ENCODE measurements at places on chromosomes 1 and 21. TPM values are rescaled to one million over a fixed set of nuclear protein-coding genes. Genes with fewer than 3 reads are reported as not detected.

The KLF17 gene
- total RNA-seq = 0.24 TPM

The FCMR gene
- 23.2 TPM for total RNA-seq

The SAMD13 gene
- 0.63 TPM for total RNA-seq

The TSPEAR gene
- 0.19 TPM for total RNA-seq

The CDC42 gene
- 196 TPM for total RNA-seq

GRCh38 chr1:162010175-162010506, 13.5 kb downstream of the OLFML2B start:
- DNase-seq = no peak

- DNase-seq = no peak
These were observed 16.5 kb upstream of the HDAC1 start for GRCh38 chr1:32275424-32275823.

GRCh38 chr21:39321424-39321823, 8.0 kb upstream of the BRWD1 start:
- no peak for DNase-seq

- DNase-seq = no peak
These were observed 40.9 kb upstream of the BEND5 start for GRCh38 chr1:48817505-48818114.

GRCh38 chr1:65949230-65949626, 156.5 kb downstream of the PDE4B start:
- no peak for DNase-seq

GRCh38 chr1:169528215-169529067, 42.7 kb upstream of the SLC19A2 start:
- DNase-seq = no peak

DNA sequence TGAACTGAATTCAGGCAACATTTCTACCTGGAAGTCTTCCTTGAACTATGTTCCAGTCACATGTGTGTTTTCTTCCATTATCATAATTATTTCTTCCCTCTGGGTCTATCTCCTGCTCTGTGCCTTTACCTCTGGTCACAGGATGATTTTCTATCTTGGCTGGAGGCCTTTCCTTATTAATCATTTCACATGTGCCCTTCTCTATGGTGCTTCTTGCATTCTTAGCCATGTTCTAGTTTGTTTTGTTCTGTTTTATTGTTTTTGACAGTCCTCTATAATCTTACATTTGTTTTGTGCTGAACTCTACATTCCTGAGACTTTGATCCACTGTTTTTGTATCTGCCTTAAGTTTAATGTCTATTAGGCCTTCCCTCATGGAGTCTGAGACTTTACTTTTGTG, 51.0 kb downstream of the SGIP1 start:
- DNase-seq = no peak

GRCh38 chr1:18343581-18343980, 137.1 kb upstream of the KLHDC7A start:
- no peak for DNase-seq

- DNase-seq = no peak
These were observed 138.9 kb upstream of the DMRTA2 start for GRCh38 chr1:50562106-50562505.

DNA sequence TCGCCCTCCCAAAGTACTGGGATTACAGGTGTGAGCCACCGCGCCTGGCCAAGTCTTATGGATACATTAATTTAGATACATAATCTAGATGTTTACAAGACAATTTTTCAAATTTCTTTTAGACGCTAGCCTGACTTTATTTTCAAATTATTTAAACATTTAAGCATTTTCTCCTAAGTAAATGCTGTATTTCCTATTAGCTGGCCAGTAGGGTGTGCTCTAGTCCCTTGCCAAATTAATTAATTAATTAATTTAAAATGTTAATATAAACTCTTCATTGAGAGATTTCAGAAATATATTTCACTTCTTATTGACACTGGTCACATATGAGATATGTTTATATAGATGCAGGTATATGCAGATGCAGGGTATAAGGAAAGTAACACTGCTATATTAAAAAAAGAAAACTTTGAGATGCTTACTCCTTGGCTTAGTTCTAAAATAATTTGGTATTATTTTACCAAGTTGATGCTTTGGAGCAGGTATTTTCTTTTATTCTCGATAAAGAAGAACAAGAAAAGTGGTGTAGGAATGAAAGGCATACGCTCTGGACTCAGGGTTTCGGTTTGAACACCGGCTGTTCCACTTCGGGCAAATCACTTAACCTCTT, 5.2 kb upstream of the ERRFI1 start:
- DNase-seq = no peak

GRCh38 chr1:241838897-241839296, 9.1 kb upstream of the EXO1 start:
- no peak for DNase-seq

All from omental fat pad (tissue), 4 donors.